Left lobe of liver (tissue), 2 donors: ENCODE measurements at places on chromosomes 6 and 20. TPM values are rescaled to one million over a fixed set of nuclear protein-coding genes. Genes with fewer than 3 reads are reported as not detected.

GRCh38 chr6:123022975-123023374 is 26.9 kb downstream of the CLVS2 start:
- DNase-seq = no peak

GRCh38 chr6:150072201-150072600 is 3.3 kb upstream of the ULBP3 start:
- no peak for DNase-seq

- no peak for DNase-seq
These were observed 64.0 kb upstream of the TFB1M start for GRCh38 chr6:155378276-155378675.

GRCh38 chr6:56555438-56555872 is 87.2 kb downstream of the DST start:
- DNase-seq = no peak

GRCh38 chr20:50338479-50339391 is 148.1 kb downstream of the CEBPB start:
- DNase-seq = no peak

- no peak for DNase-seq
These were observed 159.9 kb upstream of the PCSK2 start for GRCh38 chr20:17066902-17067301.

- DNase-seq = no peak
These were observed 363.6 kb downstream of the RFPL4B start for GRCh38 chr6:112710710-112711109.

- DNase-seq = no peak
These were observed 118.5 kb downstream of the GFRAL start for GRCh38 chr6:55445648-55446204.

- DNase-seq = no peak
These were observed 226.4 kb downstream of the FNDC1 start for GRCh38 chr6:159395609-159396008.

- DNase-seq = peak; percentile 68
These were observed 136.2 kb downstream of the BMP7 start for GRCh38 chr20:57130160-57130772.

GRCh38 chr20:31717478-31718201 is 5.0 kb downstream of the BCL2L1 start:
- no peak for DNase-seq

- DNase-seq = no peak
These were observed 261.1 kb upstream of the CITED2 start for GRCh38 chr6:139635401-139636130.

- DNase-seq = no peak
These were observed 6.7 kb downstream of the NUDT3 start for GRCh38 chr6:34385793-34386195.

The MROH8 gene
- 4.7 TPM for total RNA-seq

The SLC12A5 gene
- total RNA-seq = not detected

The SLC17A1 gene
- total RNA-seq = 8.7 TPM

The MTO1 gene
- total RNA-seq = 30.4 TPM

The BCL2L1 gene
- total RNA-seq = 35.0 TPM

The PPIL6 gene
- 0.30 TPM for total RNA-seq

The SIRPB1 gene
- 0.40 TPM for total RNA-seq

The JARID2 gene
- 3.8 TPM for total RNA-seq

The SAPCD1 gene
- total RNA-seq = 0.73 TPM

The PAK1IP1 gene
- total RNA-seq = 4.2 TPM

The C20orf204 gene
- 0.68 TPM for total RNA-seq

The MEI4 gene
- 0.10 TPM for total RNA-seq

The ZNF831 gene
- 0.05 TPM for total RNA-seq

The DCDC2 gene
- 1.4 TPM for total RNA-seq

The CCDC170 gene
- total RNA-seq = 0.45 TPM
